Activated T-cell treated with anti-CD3 and anti-CD28 coated beads for 24 hours (primary cell): ENCODE measurements at places on chromosomes 2 and 18.

DNA sequence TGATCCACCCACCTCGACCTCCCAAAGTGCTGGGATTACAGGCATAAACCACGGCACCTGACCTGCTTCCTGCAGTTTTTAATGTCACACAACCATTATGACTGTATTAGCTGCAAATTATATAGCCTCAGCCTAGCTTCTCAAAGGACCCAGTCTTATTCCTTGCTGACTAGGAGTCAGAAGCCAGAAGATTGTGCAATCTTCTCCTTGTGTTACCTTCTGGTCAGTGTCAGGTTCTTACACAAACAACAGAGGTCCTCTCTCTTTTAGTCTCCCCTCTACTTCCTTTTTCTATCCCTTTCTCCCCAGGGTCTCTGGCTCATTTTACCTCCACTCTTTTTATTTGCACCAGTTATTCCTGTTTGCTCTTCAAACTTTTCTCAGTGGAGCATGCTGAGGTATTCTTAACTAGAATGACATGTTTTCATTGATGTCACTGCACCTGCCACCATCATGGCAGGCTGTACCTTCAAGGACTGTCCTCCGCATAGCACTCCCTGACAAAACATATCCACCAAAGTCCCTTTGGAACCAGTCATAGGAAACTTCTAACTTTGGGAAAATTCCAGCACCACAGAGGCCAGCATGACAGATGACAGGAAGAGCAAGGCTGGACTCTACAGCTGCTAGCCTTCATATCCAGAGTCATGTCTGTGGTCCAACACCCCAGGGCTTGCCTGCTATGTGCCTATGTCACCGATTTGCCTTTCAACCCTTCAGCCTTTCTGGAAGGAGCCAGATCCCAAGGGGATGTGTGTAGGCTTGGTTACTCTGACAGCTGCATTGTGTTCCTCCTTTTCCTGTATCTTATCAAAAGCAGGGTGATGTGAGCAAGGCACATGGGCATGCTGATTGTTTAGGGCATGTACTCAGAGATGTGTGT is 45.2 kb upstream of the EPC2 start:
- DNase-seq = no peak

GRCh38 chr2:66915237-66915636 is 480.3 kb downstream of the MEIS1 start:
- no peak for DNase-seq

- DNase-seq = no peak
Observed at GRCh38 chr2:233223059-233223894, 28.2 kb upstream of the ATG16L1 start.

GRCh38 chr2:161971551-161971950 is 102.5 kb downstream of the DPP4 start:
- DNase-seq = no peak

GRCh38 chr2:106270471-106270891 is 76.4 kb upstream of the UXS1 start:
- no peak for DNase-seq

- DNase-seq = no peak
Observed at GRCh38 chr18:1306641-1307040, 402.0 kb downstream of the ADCYAP1 start.

DNA sequence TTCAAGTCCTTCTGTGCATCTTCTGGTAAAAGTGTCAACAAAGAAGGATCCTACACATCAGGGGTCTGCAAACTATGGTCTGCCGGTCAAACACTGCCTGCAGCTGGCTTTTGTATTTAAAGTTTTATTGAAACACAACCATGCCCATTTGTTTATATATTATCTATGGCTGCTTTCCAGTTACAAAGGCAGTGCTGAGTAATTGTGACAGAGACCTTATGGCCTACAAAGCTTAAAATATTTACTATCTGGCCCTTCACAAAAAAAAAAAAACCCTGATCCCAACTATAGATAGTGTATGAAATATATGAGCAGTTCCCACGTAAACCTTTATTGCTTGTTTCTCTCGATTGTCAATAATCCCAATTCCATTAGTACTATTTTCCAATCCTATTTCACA is 101.4 kb downstream of the RBMS1 start:
- no peak for DNase-seq

GRCh38 chr18:8218197-8218596 is 391.0 kb upstream of the RAB12 start:
- DNase-seq = no peak

- no peak for DNase-seq
Observed at GRCh38 chr2:12674644-12675328, 42.0 kb upstream of the TRIB2 start.

DNA sequence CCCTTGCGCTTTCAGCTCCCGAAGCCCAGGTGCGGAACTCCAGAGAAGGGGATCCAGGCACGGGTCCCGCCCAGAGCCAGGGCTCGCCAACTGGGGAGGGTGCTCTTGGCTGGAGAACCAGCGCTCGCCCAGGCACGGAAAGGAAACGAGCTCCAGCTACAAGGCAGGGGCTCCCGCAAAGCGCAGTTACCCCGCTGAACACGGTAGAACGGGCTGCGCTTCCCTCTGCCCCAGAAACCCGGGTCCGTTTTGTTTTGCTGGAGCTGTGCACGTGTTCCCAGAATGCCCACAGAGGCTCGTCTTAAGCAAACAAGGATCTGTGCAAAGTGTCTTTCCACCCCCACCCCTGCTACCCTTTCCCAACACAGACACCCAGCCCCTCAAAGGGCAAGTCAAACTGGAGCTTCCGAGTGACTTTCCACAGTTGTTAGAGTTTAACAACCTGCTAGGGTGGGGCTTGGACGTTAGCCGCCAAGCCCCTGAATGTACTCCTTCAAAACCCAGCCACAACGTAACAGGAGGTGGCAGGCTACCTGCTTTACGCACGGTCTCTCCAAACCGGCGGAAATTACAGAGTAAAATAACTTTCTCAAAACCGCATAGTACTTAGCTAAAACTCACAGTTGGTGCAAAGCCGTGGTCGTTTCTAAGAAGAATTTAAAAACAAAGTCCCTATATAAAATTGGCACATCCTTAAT is 775 bp downstream of the RNF125 start:
- peak; percentile 37 for DNase-seq

DNA sequence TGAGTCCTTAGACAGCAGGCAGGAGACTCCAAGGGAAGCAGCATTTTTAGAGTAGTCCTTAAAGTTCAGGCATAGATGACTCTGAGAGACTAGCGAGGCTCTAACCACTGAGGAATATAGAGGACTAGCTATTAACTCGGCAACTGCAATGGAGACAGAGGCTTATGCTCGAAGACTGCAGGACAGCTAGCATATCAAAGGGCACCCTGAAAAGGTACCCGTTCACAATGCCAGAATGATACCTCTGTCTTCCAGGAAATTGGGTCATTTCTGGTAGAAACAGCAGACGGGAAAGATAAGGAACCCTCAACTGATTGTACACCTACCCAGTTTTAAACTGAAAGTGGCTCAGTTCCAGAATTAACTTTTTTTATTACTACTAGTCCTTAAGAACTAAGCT is 1204.0 kb upstream of the ZEB2 start:
- DNase-seq = no peak

GRCh38 chr2:9703085-9703678 is 72.4 kb upstream of the YWHAQ start:
- peak; percentile 73 for DNase-seq

GRCh38 chr2:146634230-146635097 is 1210.4 kb upstream of the ACVR2A start:
- DNase-seq = no peak

DNA sequence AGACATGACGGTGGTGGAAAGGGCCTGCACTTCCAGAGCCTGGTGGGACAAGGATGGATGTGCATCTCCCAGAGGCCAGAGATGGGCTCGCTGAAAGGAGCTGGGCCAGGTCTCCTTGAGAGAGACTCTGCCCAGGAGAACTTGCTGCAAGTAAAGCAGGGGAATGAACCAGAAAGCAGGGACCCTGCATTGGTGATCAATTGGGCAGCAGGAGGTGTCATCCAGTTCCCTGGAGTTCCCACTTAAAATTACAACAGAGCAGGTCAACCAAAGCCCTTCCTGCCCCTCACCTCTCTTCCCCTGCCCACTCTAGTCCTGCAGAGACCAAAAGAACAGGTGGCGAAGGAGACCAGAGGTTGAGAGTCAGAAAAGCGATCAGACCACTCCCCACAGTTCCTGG is 69.7 kb upstream of the CAB39 start:
- DNase-seq = no peak

DNA sequence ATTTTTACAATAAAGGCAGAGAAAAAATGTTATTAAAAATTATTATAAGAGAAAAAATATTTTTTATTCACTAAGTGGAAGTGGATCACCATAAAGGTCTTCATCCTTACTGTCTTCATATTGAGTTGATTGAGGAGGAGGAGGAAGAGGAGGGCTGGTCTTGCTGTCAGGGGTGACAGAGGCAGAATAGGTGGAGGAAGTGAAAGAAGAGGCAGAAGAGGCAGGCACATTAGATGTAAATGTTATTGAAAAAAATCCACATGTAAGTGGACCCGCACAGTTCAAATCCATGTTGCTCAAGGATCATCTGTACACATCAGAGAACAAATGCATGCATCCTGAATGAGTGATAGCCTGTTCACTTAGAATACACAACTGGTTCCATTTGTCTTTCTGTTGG is 6.4 kb upstream of the SPATS2L start:
- no peak for DNase-seq

- no peak for DNase-seq
Observed at GRCh38 chr18:56358608-56359280, 279.6 kb downstream of the TXNL1 start.
